ENCODE measurements at places on chromosomes 16 and 17.
A peak's percentile ranks its signal among the peaks of the same experiment; 100 is the strongest.

GRCh38 chr17:80817861-80818260 lies 173.8 kb upstream of the CHMP6 start:
- no peak for DNase-seq

DNA sequence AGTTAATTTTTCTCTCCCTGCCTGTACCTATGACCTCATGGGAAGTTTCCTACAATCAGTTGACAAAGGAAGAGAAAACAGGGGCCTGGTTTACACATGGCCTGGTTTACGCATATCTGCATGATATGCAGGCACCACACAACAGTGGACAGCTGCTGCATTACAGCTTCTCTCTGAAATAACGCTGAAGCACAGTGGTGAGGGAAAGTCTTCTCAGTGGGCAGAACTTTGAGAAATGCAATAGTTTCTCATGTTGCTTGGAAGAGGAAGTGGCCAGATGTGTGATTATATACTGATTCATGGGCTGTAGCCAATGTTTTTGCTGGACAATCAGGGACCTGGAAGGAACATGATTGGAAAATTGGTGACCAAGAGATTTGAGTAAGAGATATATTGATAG lies 324.1 kb upstream of the GOT2 start:
- DNase-seq, result no peak

DNA sequence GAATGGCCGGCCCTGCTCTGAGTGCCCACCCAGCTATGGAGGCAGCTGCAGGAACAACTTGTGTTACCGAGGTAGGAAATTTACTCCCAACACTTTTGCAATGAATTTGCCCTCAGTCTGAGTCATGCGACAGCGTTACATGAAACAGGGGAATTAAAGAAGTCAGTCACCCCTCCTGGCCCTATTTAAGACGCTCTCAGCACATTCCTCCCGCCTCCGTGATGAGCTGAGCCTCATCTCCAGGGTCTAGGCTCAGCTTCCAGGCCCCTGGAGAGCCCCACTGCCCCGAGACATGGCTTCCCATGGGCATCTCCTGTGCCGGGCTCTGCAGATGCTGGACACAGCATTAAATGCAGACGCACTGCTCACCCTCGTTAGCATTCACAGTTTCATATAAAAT lies 35.0 kb downstream of the CRISPLD2 start:
- DNase-seq, result no peak

DNA sequence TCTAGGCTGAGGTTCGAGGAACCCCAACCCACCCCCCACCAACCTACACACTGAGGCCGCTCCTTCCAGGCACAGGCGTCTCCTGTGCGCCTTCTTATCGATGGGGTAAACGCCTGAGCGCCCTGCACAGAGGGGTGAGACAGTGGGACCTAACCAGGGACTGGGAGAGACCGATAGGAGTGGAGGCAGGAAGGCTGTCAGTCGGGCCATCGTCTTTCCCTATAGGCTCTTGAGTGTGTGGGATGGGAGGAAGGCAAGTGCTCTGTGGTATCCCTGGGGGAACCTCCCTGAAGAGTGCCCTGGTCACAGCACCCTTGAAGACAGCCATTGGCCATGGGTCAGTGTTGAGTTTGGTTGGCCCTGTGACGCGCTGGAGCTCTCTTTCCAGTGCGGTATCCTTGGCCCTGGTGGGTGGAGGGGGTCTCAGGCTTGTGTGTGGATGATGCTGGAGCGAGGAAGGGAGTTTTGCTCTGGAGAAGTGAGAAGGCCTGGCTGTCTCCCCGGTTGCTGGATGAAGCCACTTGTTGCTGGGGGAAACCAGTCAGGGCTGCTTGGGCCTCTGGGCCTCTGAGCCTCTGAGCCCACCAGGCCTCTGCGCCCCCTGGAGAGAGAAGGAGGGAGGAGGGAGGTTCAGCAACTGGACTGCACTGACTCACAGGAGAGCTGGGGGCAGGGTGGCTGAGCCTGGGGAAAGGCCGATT lies 1.7 kb downstream of the GPRC5C start:
- DNase-seq, result no peak

DNA sequence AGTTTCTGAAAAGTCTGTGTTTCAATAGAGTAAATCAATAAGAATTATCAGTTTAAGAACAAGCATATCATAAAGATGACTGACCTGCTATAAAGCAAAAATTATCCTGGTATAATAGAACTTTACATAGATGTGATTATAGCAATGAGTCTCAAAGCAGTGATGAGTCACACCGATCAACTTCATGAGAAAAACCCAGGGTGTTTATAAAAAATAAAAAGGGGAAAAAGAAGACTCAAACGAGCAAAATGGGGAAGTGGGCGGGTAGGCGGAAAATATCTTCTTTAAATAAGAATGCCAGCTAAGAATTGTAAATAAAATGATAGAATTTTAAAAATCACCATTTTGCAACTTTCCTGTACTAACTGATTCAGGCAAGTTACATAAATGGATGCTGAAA lies 46.8 kb downstream of the BRIP1 start:
- DNase-seq, result no peak

DNA sequence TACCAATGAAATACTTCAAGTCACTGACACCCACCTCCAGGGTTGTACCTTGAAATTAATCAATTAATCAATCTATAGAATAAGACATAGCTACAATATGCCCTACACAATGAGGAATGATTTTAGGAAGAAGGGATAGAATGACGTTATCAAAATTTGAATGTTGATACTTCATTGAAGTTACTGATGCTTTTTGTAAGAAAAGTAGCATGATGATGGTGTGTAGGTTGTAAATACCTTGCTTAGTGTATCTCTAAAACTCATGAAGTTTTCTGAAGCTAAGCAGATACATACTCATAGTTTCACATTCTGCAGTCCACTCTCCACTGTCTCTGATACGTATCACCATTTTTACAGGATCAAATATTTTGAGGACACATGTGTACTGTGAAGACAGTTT lies 670.4 kb upstream of the GOT2 start:
- no peak for DNase-seq

GRCh38 chr16:66326991-66327513 lies 39.4 kb upstream of the CDH5 start:
- no peak for DNase-seq

DNA sequence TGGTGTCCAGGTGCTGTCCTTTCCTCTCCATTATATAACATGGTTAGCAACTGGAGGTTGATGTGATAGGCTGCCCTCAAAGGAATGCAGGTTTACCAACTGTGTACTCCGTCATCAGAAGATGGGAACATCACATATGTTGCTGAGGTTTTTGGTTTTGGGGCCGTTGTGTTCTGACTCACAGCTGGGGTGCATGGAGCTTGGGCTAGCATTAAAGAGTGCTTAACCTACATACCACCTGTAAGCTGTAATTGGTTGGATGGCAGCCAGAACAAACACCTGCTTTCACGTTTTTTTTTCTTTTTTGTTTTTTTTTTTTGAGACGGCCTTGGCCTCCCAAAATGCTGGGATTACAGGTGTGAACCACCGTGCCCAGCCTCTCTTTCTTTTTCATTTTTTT lies 20.9 kb downstream of the TMEM11 start:
- no peak for DNase-seq

DNA sequence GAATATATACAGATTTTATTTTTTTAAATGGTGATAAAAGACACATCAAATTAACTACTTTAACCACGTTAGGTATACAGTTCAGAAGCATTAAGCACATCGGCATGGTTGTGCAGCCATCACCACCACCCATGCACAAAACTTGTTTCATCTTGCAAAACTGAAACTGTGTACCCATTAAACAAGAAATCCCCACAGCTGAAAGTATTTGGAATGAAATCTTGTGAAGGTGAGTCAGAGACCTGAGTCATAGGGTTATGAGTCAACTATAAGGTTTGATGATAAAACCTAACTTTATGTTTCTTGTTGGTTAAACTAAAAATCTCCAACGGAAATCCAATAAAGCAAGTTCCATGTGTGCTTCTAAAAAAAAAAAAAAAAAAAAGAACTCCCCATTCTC lies 561.6 kb upstream of the PSMD7 start:
- no peak for DNase-seq

- DNase-seq, result no peak
Observed at GRCh38 chr17:14321980-14322776, 21.3 kb downstream of the HS3ST3B1 start.

- no peak for DNase-seq
Observed at GRCh38 chr16:280991-281659, 734 bp downstream of the ARHGDIG start.

GRCh38 chr17:3318336-3318735 lies 20.2 kb upstream of the OR3A1 start:
- DNase-seq, result no peak

- DNase-seq, result no peak
Observed at GRCh38 chr17:16486373-16487250, 5.4 kb downstream of the LRRC75A start.

DNA sequence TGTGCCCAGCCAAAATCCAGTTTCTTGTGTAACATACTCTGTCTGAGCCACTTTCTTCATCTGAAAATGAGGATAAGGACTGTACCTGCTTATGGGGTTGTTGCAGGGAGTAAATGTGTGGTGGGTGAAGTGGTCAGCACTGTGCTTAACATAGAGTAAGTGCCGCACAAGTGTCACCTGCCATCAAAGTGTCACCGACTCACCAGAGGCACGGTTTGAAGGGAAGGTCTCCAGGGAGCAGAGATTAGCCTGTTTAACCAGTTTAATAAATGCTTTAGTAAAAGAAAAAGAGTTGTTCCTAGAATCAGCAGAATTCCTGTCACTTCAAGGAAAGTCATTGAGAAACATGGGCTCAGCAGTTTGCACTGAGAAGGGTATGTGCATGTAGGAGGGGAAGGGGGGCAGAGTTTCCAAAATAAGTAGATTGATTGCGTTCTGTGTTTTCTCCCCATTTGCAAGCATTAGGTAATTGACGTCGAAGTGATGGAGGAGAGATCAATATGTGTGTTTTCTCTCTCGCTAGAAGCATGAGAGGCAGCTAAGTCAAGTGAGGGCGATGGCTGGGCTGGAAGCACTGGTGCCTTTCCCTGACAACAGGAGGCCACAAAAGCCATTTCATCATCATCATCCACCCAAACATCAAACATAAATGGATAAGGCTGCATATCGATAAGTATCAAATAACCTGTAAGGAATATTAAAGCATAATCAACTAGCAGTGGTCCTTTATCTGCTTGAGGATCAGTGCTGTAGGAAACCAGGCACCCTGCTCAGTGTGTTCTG lies 19.1 kb downstream of the FAM20A start:
- no peak for DNase-seq

DNA sequence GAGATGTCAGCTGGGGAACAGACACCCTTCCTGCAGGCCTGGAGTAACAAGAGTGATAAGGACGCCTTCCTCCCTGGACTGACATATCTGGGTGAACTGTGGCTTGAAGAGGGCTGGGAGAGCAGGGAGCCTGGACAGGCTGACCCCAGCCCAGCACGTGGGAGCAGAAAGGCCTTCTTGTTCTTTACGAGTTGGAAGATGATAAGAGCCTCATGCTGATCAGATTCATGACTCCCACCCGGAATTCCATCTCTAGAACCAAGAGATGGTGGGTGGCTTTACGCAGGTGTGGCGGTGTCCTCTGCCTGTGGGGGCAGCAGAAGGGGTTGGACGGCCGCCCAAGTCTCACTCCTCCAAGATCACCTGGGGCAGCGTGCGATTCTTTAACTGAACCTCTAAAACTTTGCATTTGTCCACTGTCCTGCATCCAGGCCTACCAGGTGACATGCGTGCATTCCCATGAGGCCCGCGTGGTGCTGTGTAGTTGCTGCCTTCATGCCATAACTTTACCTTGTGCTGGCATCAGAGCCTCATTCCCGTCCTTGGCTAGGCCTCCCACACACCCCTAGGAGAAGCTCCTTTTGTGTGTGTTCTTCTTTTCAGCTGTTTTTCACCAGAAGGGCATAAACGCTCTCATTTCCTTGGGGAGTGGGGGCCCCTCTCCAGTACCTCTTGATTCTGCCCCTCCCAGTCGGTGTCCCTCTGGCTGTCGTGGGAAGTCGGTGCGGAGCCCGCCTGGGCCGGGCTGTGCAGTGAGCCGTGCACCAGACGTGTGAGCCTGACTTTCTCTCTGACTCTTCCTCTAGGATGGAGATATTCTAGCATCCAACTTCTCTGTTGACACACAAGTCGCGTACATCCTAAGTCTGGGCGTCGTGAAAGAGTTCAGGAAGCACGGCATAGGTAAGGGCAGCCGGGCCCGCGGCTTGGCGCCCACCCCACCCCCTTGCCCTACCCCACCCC lies 13.3 kb downstream of the C16orf90 start:
- DNase-seq, result no peak

GRCh38 chr16:88784856-88785105 lies 239 bp downstream of the PIEZO1 start:
- DNase-seq, result no peak

DNA sequence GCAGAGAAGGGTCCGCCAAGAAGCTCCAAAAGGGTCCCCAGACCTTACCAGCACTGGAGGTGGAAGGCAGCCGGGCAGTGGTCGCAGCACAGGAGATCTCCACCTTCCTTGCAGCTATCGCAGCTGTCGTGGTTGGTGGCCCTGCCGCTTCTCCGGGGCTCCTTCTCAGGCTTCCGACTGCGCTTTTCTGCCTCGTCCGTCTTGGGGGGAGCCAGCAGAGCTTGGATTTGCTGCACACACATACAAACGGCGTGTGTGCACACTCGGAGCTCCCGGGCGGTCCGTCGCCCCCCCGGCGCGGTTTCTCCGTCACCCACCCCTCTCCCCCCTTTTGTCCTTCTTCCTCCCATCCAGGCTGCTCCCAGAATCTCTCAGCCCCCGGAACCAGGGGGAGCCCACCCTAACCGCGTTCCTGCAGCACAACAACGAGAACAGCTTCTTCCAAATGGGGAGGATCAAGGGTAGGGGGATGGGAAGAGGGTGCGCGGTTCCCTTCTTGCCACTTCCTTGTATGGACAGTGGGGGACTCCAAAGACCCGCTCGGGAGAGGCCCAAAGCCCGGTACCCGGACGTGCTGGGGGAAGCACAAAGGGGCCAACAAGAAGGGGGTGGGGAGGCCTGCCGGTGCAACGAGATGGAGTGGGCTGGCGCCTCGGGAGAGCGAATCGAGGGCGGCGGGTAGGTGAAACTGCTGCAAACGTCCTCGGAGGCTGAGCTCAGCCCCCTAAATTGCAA lies 1.1 kb downstream of the PHF12 start:
- DNase-seq, result peak; percentile 54

DNA sequence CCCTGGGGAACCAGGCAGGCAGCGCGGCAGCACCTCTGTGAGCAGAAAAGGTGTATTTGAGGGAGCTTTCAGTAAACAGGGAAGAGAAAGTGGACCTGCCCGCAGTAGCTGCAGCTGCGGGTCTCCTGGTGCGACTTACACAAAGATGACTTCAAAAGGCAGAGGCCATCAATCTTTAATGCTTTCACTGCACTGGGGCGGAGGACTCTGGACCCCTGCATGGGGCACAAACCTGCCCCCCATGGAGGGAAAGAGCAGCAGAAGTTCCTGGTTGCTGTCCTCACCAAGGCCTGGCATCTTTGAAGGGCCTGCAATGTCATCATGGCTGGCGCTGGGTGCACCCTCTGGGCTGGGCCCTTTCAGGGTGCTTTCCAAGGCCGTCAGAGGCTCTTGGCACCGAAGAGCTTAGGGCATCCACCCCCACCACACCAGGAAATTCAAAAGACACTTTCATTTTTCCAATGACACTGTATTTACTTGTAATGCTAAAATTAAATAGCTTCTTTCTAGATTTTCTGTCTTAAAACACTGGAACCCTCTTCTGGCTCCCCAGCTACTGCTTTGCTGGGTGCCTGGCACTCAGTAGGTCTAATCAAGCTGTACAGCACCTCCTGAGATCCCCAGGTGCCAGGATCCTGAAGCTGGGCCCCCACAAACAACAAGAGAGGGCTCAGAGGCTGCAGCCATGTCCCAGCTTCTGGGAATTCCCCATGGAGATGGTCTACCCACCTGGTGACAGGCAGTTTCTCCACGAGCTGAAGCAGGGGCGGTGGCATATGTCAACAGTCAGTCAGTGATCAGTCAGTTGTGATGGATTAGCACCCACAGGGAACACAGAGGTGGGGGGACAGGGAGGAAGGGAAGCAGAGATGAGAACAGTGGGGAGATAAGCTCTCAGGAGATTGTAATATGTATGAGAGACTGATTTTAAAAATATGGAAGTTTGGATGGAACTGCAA lies 2.1 kb upstream of the CACNG1 start:
- no peak for DNase-seq
